SJSA1 (cell line): ENCODE measurements at places on chromosomes 5 and 9. TPM values are rescaled to one million over a fixed set of nuclear protein-coding genes. Genes with fewer than 3 reads are reported as not detected.

Gene PCDHA6
- total RNA-seq, result not detected in 2 replicates

Gene WDR38
- not detected in 2 replicates for total RNA-seq

Gene PLEKHG4B
- 0.03 and 0.34 TPM in 2 replicates for total RNA-seq

Gene HAVCR2
- total RNA-seq, result 0.05 TPM in 1 of 2 replicates, not detected in the other
